RPMI8226 (cell line): ENCODE measurements at places on chromosomes 5 and 9.

GRCh38 chr9:131028931-131029573 is 20.1 kb downstream of the LAMC3 start:
- DNase-seq = no peak

- DNase-seq = peak; percentile 6
Observed at GRCh38 chr9:101026824-101027223, 1.7 kb upstream of the PLPPR1 start.

DNA sequence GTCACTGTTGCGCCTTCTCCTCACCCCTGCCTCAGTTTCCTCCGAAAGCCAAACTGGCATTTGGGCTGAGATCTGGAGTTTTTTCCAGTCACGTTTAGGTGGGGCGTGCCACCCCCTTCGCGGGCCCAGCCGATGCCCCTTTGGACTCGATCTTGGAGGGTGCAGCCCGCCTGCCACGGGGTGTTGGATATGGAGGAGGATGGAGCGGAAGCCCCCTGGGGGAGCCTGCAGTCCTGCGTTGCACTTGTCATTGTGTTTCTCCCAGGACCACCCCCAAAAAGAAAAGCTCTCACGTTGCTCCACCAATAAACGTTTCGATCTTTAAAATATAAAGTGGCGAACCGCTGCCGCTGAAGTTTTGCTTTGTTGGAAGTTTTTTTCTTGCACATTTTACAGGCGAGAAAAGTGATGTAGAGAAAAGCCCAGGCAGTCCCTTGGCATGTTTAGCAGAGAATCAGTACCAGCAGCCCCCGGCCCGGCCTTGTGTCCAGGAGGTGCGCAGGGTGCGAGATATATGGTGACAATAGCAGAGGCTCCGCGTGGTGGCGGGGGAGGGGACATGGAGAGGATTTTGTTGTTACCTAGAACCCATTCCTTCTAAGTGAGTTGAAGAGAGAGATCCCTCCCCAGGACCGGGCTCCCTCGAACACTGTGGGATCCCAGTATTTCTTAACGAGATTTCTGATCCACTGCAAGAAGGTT is 681 bp downstream of the F2R start:
- peak; percentile 21 for DNase-seq

GRCh38 chr5:91162534-91163381 is 220.4 kb downstream of the ARRDC3 start:
- peak; percentile 46 for DNase-seq

GRCh38 chr9:17810728-17811571 is 232.1 kb downstream of the SH3GL2 start:
- peak; percentile 75 for DNase-seq

- DNase-seq = no peak
Observed at GRCh38 chr5:856531-857425, 6.0 kb upstream of the ZDHHC11 start.

DNA sequence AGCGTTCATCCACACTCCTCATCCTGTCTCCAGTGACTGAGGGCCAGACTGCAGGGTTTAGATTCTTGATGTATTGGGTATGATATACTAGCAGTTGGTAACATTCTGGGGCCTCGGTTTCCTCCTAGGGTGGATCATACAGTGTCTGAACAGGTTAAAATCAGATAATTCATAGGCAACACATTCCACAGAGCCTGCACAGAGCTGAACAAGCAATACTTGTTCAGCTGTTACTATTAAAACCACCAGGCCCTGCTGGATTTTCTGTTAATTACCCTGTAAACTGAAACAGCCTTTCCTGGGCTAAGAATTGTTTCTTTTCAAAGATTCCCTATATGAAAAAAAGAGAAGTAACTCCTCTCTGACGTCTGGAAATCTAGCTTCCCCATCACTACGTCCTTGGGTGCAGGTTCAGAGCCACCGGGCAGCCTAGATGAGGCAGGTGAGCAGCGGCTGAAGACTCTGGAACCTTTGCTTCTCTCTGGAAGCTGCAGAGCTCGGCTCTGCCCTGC is 1313.5 kb upstream of the WWC1 start:
- DNase-seq = no peak
